ENCODE measurements at places on chromosomes 4 and X.
A peak's percentile ranks its signal among the peaks of the same experiment; 100 is the strongest.

- DNase-seq = no peak
These were observed 102.1 kb downstream of the DCK start for GRCh38 chr4:71095545-71095944.

- no peak for DNase-seq
These were observed 1244.5 kb downstream of the PCDH7 start for GRCh38 chr4:31964685-31965084.

DNA sequence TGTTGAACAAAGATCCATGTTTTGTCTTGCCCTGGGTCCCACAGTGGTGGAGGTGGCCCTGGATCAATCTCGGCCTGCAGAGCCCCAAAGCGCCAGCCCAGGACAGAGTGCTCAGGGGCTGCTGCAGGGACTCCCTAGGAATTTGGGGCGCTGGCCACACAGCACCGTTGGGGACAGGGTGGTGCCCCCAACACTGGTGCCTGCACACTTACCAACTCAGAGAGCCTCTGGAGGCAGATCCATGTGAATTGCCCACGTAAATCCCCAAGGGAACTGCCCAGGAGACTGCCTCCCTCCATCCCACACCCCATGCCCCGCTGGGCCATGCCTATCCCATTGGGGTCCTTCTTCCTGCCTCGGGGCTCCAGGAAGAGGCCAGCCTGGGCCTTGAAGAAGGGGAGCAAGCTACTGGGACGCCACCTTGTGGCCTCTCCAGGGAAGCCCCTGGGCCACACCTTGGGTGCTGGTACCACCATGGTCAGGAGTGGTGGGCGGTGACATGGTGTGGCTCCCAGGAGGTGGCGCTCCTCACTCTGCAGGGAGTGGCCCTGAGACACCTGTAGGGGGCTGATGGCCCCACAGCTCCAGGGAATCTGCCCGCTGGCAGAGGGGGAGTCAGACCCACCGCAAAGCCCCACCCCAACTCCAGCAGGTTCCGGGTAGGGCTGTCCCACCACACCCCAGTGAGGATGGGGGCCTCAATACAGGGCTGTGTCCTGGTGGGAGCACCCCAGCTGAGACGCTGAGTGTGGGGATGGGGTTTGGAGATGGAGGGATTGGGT lies 22.8 kb downstream of the CFAP99 start:
- DNase-seq = no peak

GRCh38 chr4:139817657-139818452 lies 152.2 kb downstream of the MGST2 start:
- DNase-seq = peak; percentile 70

Data from DMS79 (cell line).